ENCODE measurements at places on chromosomes 4 and X.

- H3K27me3 ChIP-seq = peaks cover 24% of the 10 kb centered on the region
- peak overlapping the region; percentile 14 for H3K4me3 ChIP-seq
- H3K4me1 ChIP-seq = no peaks in the 10 kb centered on the region
- no peaks in the 10 kb centered on the region for H3K36me3 ChIP-seq
- peak overlapping the region; percentile 60 for H3K27ac ChIP-seq
- peak; percentile 50 for DNase-seq
Observed at GRCh38 chr4:53905941-53906377, 158.4 kb downstream of the CHIC2 start.

DNA sequence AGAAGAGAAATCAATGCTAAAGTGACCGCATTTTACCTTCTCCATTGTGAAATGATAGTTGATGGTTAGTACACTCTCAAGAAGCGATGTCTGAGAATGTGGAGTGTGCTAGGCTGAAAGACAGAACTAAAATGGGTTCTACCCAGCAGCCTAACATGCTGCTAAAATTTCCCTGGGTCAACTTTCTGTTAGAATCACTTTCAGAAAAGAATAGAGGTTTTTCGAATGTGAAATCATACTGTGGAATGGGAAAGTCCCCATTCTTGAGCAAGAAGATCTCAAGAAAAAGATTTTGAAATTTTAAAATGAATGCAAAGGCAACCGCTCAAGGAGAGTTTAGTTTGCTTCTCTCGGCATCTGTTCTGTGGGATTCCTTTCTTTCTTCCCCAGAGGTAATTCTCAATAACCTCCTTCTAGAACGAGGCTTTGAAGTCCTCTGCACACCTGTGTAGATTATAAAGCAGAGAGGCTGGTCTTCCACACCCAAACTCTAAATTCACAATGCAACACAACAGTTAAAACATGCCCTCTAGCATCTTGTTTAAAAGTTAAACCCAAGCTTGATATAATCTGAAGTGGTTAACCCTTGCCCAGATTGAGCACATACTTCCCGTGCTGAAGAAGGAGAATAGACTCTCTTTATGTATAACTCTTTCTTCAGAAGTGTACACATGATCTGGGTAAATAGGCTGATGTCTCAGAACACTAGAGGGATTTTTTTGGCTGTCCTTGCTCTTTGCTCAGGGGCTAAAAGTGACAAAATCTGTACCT lies 208.7 kb upstream of the KLF3 start:
- H3K4me3 ChIP-seq = no peak overlapping the region
- no peak overlapping the region for H3K27ac ChIP-seq
- H3K36me3 ChIP-seq = no peaks in the 10 kb centered on the region
- no peak for DNase-seq
- H3K4me1 ChIP-seq = no peaks in the 10 kb centered on the region

GRCh38 chr4:123858465-123858864 lies 461.9 kb downstream of the SPRY1 start:
- H3K4me1 ChIP-seq = no peaks in the 10 kb centered on the region
- DNase-seq = no peak
- H3K36me3 ChIP-seq = no peaks in the 10 kb centered on the region
- no peak overlapping the region for H3K4me3 ChIP-seq
- H3K27ac ChIP-seq = no peak overlapping the region

DNA sequence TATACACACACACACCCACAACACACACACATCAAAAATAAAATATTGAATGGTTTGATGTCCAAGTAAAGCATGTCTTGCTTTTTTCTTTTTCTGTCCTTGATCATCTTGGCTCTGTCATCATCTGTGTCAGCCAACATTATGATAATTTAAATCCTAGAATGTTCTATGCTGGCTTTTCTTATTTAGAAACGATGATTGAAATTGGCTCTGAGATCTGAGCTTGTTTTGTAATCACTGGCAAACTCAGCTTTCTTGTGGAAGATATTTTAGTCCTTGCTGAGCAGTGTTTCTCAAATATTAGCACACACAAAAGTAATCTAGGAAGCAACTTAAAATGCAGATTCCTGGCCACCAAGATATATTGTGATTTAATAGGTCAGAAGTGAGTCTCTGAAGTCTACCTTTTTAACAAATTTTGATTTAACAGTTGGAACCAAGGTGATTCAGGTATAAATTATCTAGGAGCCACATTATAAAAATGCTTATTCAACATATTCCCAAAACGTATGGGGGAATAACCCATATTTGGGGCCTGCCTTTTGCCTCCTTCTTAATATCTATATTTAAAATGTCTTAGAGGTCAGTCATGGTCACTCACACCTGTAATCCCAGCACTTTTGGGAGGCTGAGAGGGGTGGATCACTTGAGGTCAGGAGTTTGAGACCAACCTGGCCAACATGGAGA lies 24.0 kb upstream of the DSPP start:
- no peaks in the 10 kb centered on the region for H3K27me3 ChIP-seq
- DNase-seq = no peak
- H3K27ac ChIP-seq = no peak overlapping the region
- no peaks in the 10 kb centered on the region for H3K4me1 ChIP-seq
- no peak overlapping the region for H3K4me3 ChIP-seq
- no peaks in the 10 kb centered on the region for H3K36me3 ChIP-seq

Measured in spinal cord (tissue), 10 donors.